ENCODE measurements at places on chromosomes 7 and 10.
A peak's percentile ranks its signal among the peaks of the same experiment; 100 is the strongest.

DNA sequence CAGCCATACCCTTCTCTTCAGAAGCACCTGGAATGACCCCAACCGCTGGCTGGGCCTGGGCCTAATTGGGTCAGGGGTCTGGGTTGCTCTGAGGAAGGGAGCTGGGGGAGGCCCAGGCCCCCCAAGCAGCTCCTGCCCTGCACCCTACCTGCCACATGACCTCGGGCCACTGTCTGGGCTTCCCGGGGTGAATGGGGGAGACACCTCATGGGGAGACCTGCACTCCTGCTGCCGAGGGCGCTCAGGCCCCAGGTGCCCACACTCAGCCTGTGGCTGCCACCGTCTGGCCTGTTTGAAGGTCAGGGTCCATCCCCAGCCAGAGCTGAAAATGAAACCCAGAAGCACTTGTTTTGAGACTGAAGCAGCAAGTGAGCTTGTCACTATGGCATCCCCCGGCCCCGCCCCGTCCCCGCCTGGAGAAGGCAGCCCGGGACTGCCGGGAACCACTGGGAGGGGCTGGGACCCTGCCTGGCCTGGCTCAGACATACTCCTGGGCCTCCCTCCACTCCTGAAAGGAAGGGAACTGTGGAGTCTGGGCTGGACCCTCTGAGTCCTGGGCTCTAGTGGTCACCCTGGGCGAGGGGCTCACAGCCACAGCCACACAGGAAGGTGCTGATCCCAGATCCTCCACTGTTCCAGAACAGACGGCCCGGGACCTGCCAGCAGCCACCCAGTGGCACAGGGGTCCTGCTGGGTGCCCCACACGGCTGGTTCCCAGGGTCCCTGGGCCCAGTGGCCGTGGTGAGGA lies 7.4 kb upstream of the MICALL2 start:
- DNase-seq = no peak

GRCh38 chr7:4808026-4808425 lies 32.6 kb downstream of the AP5Z1 start:
- DNase-seq = no peak

- DNase-seq = no peak
These were observed 5.3 kb downstream of the PHKG1 start for GRCh38 chr7:56087445-56087844.

GRCh38 chr10:78777867-78778266 lies 290.9 kb upstream of the ZMIZ1 start:
- no peak for DNase-seq

DNA sequence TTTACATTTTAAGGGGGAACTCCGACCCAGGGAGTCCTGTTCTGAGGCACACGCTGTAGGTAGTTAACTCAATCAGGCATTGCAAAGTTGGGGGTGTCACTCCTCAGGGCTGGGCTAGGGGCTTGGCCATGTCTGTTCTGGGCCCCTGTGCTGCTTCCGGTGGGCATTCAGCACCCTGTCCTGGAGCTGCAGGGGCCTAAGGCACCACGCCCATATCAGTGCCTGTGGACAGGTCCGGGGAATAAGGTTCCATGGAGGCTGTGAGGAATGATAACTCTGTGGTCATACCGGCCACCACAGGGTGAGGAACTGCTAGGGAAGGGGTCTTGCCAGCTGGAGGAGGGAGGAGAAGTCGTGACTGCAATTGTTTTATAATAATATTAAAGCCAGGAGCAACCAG lies 539.1 kb upstream of the FOXK1 start:
- DNase-seq = no peak

GRCh38 chr10:127243490-127244272 lies 47.3 kb upstream of the INSYN2A start:
- DNase-seq = peak; percentile 20

GRCh38 chr10:82245906-82246560 lies 371.0 kb downstream of the NRG3 start:
- DNase-seq = no peak

DNA sequence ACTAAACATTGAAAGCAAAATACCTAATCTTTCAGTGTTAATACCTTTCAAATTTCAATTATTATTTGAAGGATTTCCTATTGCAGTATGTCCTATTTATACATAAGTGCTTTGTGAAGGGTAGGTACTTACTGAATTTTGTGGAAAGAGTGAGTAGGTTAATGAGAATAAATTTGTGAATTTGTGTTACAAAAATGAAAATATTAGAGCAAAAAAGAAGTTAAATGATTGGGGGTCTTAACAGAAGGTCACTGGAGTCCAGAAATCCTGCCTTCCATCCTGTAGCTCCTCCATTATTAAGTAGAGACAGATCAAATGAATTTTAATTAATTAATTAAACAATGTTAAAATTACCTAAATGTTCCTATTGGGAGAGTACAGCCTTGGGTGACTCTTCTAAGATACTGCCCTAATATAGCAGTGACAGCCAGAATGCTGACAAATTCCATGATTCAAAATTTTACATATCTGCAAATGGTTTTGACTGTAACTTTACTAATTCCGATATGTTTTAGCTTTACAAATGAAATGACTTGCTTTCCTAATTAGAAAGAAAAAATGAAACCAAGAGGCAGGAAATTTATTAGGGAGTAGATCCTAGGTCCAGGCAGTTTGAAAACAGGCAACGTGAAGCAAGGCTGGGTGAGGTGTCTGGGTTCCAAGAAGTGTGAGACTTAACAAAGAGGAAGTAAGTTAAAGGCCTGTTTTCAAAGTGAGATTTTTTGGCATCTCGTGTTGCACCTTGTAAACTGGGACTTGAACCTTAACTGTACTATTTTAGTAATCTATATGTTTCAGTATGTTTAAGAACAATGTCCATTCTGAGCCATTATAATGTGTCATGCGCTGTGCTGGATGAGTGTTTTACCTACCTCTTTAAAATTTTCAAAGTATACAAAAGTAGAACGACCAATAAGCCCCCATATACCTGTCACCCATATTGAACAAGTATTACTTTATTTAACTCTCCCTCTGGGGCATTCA lies 1.5 kb downstream of the PIK3CG start:
- no peak for DNase-seq

- no peak for DNase-seq
These were observed 550.0 kb downstream of the MDFIC start for GRCh38 chr7:115471891-115472290.

DNA sequence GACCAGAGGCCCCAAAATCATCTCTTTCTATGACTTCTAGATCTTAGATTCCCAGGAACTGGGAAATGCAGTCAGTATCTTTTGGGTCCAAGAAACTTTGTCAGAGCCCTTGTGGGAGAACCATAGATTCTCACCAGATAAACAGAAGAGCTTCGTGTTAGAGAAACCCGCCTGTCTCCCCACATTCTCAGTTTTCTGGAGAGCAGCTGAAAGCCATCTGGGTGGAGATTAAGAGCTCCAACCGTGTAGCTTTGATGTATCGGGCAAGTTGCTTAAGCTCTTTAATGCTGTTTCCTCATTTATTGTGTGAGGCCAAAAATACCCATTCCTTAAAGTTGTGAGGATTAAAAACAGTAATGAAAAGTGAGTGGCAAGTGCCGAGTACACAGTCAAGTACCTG lies 107.6 kb downstream of the WDR37 start:
- no peak for DNase-seq

DNA sequence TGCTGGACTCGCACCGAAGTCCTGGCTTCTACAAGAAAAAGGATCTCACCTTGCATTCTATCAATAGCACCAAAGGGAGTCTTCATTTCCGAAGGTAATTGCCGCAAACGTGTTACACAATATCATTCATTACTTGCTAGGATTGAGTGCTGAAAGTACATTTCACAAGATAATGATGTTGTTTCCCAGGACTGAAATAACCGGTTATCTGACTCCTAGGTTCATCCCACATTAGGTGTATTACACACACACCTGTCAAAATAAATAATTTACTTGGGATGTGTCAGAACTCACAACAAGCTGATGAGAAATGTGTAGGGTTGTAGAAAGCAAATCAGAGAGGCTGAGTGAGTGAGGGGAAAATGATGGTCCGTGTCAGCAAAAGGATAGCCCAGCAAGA lies 219.4 kb upstream of the RHOBTB1 start:
- DNase-seq = no peak

GRCh38 chr7:99365318-99366141 lies 9.0 kb upstream of the ARPC1B start:
- no peak for DNase-seq

DNA sequence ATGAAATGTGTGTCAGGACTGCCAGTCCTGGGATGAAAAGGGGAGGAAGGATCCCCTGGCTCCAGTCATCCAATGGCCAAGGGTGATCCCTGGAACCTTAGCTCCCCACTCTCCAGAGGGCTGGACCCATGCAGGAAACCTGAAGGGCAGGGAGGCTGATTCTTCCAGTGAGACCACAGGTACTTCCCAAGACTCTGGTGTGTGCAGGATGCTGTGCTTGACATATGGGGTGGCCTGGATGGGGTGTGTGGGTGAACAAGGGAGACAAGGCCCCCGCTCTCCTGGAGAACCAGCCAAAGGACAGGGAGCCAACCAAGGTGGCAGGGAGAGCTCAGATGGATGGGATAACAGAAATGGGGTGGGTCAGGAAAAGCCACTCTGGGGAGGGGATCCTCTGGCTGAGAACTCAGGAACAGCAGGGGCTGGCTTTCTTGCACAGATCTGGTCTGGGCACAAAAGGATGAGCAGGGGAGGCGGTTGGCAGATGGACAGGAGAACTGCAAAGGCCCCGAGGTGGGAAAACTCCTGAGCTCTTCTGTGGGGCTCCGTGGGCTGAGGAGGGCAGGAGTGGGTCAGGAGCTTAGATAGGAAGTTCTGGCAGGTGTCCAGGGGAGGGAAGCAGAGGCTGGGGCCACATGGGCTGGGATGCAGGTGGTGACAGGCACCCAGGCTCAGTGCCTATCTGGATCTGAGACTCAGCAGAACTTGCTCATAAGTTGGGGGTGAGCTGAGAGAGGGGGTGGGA lies 100.6 kb downstream of the ARHGAP22 start:
- no peak for DNase-seq

DNA sequence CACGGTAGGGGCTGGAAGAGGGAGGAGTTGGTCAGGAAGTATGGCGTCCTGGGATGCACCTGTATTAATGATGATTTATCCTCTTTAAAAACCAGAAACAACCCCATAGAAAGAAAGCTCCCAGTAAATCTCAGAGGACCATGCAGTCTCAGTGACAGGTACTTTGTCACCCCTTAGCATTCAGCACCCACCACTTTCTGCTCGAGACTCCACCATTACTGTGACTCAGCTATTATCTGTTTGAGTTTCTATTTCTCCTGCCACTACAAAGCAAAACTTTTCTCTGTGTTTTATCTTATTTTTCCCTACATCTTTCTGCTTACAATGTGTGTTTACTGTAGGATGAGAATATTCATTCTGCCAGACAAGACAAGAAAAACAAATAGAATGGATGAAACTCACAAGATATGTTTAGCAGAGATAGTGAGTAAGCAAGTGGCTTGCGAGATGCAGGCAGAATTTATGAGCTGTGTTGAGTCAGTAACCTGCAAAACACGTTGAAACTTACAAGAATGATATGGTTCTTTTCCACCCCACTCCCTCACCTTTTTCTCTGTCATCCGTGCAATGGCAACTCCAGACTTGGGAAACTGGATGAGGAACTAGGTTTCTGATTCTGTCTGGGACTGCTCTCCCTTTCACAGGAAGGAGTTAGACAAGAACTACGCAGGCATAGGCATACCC lies 127.1 kb downstream of the AOAH start:
- DNase-seq = no peak

DNA sequence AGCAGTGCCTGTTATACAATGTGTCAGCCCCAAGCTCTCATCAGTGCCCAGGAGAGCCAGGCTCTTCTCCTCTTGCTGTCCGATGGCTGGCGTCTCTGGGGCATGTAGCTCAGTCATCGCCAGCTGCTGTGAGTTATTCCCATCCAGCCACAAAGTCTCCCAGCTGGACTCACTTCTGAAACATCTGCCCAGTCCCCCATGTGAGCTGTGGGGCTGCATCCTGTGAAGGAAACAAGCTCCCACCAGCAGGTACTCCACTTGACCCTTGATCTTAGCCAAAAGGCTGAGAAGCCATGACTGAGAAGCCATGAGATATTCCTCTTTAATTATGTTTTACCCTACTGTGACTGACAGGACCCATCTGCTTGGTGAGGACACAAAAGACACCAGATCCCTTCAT lies 212.7 kb upstream of the IGFBP3 start:
- no peak for DNase-seq

- no peak for DNase-seq
These were observed 77.3 kb downstream of the STK31 start for GRCh38 chr7:23787272-23787671.

- no peak for DNase-seq
These were observed 42.8 kb downstream of the GRB10 start for GRCh38 chr7:50739744-50740435.

DNA sequence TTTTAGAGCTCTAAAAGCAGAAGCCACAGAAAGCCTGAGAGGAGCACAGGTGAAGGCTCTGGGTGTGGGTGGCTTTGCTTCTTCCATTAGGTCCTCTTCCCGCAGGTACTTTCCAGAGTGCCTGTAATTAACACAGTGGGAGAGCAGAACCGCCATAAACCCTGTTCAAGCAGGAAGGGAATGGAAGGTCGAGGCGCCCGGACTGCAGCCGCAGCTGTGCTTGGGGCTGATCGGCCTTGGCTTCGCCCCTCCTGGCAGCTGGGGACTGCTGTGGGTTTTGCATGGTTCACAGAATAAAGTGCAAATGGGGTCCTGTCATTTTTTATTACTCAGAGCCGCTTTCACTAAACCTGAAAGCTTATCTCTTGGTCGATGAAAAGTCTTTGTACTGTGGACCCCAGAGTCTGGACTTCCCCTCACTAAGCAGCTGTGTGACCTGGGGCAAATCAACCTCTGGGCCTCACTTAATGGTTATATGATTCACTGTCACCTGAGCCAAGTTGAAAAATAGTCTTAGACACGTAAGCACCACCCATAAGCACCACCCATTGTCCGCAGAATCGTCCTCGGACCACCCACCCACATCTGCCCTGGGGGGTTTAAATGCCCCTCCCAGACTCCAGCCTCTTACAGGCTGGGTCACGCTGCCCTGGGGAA lies 100.9 kb downstream of the XRCC2 start:
- DNase-seq = no peak

DNA sequence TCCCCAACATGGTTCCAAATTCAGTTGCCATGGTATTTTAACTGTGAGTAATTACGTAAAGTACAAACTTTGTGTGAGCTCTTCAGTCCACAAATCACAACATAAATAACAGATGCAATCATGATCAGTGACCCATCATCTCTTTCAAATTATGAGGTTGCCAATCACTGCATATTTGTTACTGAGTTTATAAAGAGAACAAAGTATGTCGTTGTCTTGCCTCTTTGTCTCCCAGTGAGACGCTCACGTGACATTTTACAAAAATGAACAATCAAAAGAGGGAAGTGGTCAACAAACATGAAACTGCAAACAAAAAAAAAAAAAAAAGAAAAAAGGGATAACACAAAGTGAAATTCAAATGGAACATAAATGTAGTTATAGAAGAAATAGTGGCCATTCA lies 122.7 kb upstream of the PDSS1 start:
- no peak for DNase-seq

- DNase-seq = no peak
These were observed 159.0 kb upstream of the SHH start for GRCh38 chr7:155971180-155971770.

- no peak for DNase-seq
These were observed 30.3 kb downstream of the ERCC6 start for GRCh38 chr10:49508654-49509053.

- DNase-seq = no peak
These were observed 129.5 kb downstream of the LHPP start for GRCh38 chr10:124591123-124591495.
